Fibroblast of lung (primary cell): ENCODE measurements at places on chromosomes 11 and 22.

- peaks cover 6% of the 10 kb centered on the region for H3K36me3 ChIP-seq
- no peak overlapping the region for H3K4me3 ChIP-seq
- H3K27me3 ChIP-seq, result no peaks in the 10 kb centered on the region
- no peak overlapping the region for H3K27ac ChIP-seq
These were observed 11.1 kb upstream of the POU2F3 start for GRCh38 chr11:120228794-120229384.

- no peaks in the 10 kb centered on the region for H3K36me3 ChIP-seq
- no peak for DNase-seq
- no peaks in the 10 kb centered on the region for H3K27me3 ChIP-seq
- no peak overlapping the region for H3K4me3 ChIP-seq
- H3K27ac ChIP-seq, result no peak overlapping the region
- H3K4me1 ChIP-seq, result no peaks in the 10 kb centered on the region
These were observed 696.0 kb upstream of the CCDC179 start for GRCh38 chr11:23556163-23556750.

GRCh38 chr11:119120639-119121007 lies 757 bp upstream of the HINFP start:
- peaks cover 5% of the 10 kb centered on the region for H3K36me3 ChIP-seq
- peak; percentile 69 for DNase-seq
- no peaks in the 10 kb centered on the region for H3K27me3 ChIP-seq
- H3K4me3 ChIP-seq, result peak overlapping the region; percentile 70
- peak overlapping the region; percentile 84 for H3K27ac ChIP-seq

- peaks cover 8% of the 10 kb centered on the region for H3K27me3 ChIP-seq
- H3K27ac ChIP-seq, result no peak overlapping the region
- no peaks in the 10 kb centered on the region for H3K36me3 ChIP-seq
- no peak for DNase-seq
- no peak overlapping the region for H3K4me3 ChIP-seq
These were observed 19.5 kb upstream of the UVRAG start for GRCh38 chr11:75795276-75796090.

GRCh38 chr11:57798905-57799559 lies 37.4 kb downstream of the CTNND1 start:
- H3K27ac ChIP-seq, result no peak overlapping the region
- peaks cover 10% of the 10 kb centered on the region for H3K4me1 ChIP-seq
- DNase-seq, result peak; percentile 51
